ENCODE measurements at places on chromosomes 4 and X. TPM values are rescaled to one million over a fixed set of nuclear protein-coding genes. Genes with fewer than 3 reads are reported as not detected.

Gene GYG2
- polyA plus RNA-seq: 1.1 TPM

Gene HS6ST2
- polyA plus RNA-seq: 0.23 TPM

DNA sequence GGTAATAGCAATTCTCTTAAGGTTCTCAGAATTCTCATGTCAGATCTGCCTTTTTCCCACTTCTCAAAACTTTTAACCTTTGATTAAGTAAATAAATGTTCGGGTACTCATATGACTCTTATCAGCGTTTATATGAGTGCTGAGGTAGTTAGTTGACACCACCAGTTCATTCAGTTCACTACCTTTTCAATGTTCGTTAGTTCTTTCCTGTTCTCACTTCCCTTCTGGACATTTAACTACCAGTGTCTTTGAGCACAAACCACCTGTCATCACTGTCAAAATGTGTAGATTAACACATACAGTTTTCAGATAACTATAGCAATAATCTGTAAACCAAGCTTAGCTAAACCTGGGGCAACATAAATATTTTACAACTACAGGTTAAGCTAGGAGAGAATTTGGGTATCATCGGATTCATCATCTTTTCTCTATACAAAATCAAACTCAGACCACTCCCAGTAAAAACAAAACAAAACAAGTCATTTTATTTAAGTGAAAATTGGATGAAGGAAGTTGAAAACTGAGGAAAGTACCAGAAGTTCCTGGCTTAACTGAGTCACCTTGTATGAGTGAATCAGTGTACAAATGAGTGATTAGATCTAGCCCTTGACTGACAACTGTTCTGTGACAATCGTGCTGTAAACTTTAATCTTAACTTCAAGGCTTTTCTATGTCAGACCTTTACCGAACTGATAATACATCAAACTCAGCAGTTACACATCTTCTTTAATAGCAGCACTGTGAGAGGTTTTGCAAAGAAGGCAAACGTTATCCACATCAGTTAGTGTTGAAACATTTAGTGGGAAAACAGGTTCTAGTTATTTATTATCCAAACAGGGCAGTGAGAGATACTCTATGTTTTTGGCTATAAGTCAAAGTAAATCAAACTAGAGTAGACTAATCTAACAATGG is 41.9 kb downstream of the ARHGEF38 start:
- no peak for DNase-seq

DNA sequence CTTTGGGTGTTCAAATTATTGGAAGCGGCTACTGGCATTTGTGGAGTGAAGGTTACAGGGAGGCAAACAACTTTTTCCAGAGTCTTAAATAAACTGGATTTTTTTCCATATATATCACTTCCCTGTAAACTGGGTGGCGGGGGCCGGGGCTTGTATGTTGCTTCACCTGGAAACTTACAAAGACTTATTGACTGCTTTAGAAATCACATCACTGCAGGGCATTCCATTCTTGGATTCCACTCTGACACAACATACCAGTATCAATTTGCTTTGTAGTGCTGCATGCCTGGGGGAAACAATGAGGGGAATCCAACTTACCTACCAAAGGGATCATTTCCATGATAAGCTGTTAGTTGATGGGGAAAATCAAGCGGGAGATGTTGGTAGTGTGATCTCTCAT is 21.7 kb upstream of the FAM156A start:
- no peak for DNase-seq

DNA sequence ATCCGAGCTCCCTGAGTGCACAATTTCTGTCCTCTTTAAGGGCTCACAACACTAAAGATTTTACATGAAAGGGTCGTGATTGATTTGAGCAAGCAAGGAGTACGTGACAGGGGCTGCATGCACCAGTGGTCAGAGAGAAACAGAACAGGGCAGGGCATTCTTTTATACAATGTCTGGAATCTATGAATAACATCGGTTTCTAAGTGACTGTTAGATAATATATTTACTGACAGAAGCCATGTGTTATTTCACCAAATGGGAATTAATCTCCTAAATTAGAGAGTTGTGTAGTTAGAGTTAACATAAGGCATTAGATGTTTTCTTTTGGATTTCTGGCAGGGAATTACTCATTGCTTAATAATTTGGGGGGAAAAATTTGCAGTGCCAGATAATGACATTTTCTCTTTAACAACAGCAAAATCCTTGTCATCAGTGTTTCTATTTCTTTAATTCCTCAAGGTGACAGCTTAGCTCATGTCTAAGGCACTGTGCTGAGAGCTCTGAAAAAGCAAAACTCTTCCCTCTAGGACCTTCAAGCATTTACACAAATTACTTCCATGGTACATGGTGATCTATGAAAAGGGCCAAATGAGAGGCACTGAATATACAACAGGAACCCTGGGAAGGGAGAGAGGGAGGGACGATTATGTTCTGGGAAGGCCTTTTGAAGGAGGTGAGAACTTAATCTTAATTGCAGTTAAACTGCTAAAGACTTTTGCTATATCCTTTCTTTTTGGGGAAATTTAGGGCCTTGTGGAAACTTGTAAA is 145.0 kb downstream of the RTL3 start:
- DNase-seq: no peak

- DNase-seq: no peak
Observed at GRCh38 chr4:16029262-16029661, 54.6 kb downstream of the PROM1 start.

- no peak for DNase-seq
Observed at GRCh38 chr4:5890063-5890727, 2.7 kb downstream of the CRMP1 start.

DNA sequence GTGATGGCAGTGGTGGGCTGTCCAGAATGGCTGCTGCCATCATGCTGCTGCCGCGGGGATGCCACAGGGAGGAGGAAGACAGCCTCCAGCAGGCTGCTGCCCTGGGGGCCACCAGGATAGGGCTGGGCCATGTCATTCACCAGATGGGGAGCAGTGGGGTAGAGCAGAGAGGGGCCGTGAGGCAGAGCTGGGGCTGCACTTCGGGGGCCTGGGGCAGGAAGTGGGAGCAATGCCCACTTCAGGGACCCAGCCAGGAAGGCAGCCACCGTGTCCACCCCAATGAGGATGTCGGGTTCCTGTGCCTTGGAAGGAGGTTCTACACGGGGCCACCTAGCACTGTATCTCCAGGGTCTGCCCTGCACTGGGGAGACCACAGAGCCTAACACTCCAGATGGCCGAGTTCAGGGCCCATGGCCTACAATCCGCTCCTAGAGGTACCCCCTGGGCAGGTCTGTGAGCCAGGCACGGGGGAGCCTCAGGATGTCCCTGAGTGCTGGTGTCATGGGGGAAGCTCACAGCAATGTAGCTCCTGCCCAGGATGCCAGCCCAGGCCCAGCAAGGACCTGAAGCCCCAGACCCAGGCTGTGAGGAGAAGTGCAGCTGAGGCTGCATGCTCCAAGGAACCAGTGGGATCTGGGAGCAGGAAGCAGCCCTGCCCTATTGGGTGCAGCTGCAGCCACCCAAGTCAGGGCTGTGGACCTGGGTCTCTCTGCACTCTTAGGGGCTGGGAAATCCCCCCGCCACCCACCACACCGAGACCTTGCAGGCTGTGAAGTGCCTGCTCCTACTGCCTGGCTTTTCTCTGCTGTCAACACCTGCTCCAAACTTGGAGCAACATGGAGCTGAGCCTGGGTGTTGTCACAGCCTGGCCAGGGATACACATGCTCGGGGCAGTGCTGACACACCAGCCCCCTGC is 140.3 kb downstream of the PDHA2 start:
- DNase-seq: no peak

GRCh38 chr4:76084542-76084941 is 10.0 kb downstream of the ART3 start:
- DNase-seq: no peak

DNA sequence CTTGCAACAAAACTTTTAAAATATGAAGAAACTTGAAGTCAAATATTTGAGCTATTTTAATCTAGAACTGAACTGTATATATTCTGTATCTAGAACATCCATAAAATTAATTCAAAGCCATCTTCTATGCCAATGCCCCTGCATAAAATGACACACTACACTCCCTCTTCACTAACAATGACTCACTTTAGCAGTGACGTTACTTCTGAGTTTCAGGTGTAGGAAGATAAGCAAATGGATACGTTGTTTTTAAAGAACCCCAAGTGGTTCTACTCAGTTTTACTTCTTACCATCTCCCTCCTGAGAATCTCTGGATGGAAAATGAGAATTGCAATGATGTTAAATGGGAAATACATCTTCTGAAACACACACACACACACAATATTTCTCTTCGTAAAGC is 45.2 kb downstream of the CXXC4 start:
- no peak for DNase-seq

GRCh38 chr4:4735136-4735750 is 124.2 kb upstream of the MSX1 start:
- no peak for DNase-seq

GRCh38 chrX:2397229-2398063 is 103.3 kb downstream of the DHRSX start:
- no peak for DNase-seq

GRCh38 chrX:17713288-17713687 is 24.0 kb upstream of the SCML1 start:
- no peak for DNase-seq
